T-cell (primary cell): ENCODE measurements at places on chromosomes 5 and 9.

DNA sequence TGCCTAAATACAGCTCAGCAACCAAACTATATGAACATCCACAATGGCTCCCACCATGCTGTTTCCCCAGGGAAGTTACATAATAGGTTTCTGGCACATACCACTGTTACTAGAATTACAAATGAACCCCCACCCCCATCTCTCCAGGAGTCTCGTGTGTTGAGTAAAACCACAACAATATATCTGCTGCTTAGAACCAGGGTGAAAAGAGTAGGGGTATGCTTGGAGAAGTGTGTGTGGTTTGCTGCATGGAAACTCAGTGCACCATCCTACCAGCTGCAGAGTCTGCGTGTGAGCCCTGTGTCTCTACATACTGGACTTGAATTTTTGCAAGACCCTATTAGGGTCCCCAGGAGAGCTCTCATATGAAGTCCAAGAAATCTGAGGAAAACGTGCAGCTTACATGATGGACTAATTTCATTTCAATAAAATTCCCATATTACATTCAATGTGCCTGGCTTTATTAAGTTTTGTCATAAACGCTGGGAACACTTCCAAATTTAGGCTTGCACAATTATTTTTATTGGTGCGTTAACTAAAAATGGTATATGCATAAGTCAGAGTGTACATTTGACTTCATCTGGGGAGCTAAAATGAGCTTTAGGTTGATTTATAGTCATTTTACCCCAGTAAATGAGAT lies 104.5 kb upstream of the NFIB start:
- no peak overlapping the region for H3K4me3 ChIP-seq
- no peaks in the 10 kb centered on the region for H3K36me3 ChIP-seq
- DNase-seq: no peak
- H3K27me3 ChIP-seq: no peaks in the 10 kb centered on the region
- no peak overlapping the region for H3K27ac ChIP-seq

GRCh38 chr9:130090915-130091314 lies 37.2 kb downstream of the GPR107 start:
- H3K4me1 ChIP-seq: no peaks in the 10 kb centered on the region
- no peaks in the 10 kb centered on the region for H3K27me3 ChIP-seq
- H3K27ac ChIP-seq: no peak overlapping the region
- no peak overlapping the region for H3K4me3 ChIP-seq

DNA sequence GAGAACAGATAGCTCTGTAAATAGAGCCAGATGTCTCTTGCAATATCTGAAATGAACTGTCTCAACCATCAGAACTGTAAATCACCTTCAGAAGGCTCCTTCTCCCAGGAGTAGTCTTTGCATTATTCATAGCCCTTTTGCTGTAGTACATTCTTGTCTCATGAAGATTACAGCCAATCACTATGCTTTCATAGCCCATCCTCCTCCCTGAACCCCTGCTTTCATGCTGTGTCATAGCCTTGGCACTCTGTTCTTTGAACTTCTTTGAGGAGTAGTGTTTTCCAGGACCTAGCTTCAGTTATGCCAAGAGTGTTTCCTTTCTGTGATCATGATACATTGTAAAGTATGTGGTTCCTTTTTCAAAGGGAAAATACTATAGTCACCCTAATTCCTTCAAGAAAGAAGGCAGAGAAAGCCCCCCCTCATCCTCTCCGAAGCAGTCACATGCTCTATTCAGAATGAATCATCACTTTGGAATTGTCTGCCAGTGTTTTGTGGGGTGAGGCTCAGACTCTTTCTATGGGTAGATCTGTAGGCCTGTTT lies 61.1 kb downstream of the GRIA1 start:
- H3K36me3 ChIP-seq: no peaks in the 10 kb centered on the region
- H3K27me3 ChIP-seq: no peaks in the 10 kb centered on the region
- H3K27ac ChIP-seq: no peak overlapping the region
- no peak overlapping the region for H3K4me3 ChIP-seq
- DNase-seq: no peak

DNA sequence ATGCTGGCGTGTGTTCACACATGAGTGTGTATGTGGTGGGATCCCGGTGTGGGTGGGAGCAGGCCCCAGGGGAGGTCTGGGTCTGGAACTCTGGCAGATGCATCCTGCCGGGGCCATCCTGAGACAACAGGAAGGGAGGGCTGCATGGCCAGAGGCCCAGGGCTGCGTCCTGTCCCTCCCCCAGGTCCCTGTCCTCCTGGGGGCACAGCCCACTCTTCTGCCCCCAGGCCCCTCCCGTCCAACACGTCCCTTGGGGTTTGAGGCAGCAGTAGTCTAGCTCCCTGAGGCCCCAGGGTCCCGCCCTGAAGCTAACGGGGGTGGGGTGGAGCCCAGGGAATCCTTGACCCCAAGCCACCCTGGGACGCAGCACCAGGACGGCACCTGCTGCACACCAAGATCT lies 16.6 kb downstream of the FLT4 start:
- H3K4me3 ChIP-seq: no peak overlapping the region
- no peak overlapping the region for H3K27ac ChIP-seq
- H3K4me1 ChIP-seq: no peaks in the 10 kb centered on the region
- no peak for DNase-seq
- no peaks in the 10 kb centered on the region for H3K27me3 ChIP-seq

- H3K4me1 ChIP-seq: no peaks in the 10 kb centered on the region
- DNase-seq: no peak
- no peak overlapping the region for H3K27ac ChIP-seq
- no peak overlapping the region for H3K4me3 ChIP-seq
- H3K27me3 ChIP-seq: no peaks in the 10 kb centered on the region
- H3K36me3 ChIP-seq: no peaks in the 10 kb centered on the region
These were observed 72.4 kb downstream of the KIAA0825 start for GRCh38 chr5:94545870-94546625.

GRCh38 chr9:137067860-137068538 lies 2.4 kb downstream of the SAPCD2 start:
- H3K27me3 ChIP-seq: peaks cover 25% of the 10 kb centered on the region
- H3K4me3 ChIP-seq: no peak overlapping the region
- peak; percentile 82 for DNase-seq
- H3K36me3 ChIP-seq: no peaks in the 10 kb centered on the region
- no peak overlapping the region for H3K27ac ChIP-seq

- no peak for DNase-seq
- no peaks in the 10 kb centered on the region for H3K36me3 ChIP-seq
- H3K27ac ChIP-seq: no peak overlapping the region
These were observed 72.3 kb downstream of the WNK2 start for GRCh38 chr9:93255994-93256877.
